ENCODE measurements at places on chromosomes 16 and 17. TPM values are rescaled to one million over a fixed set of nuclear protein-coding genes. Genes with fewer than 3 reads are reported as not detected.
A peak's percentile ranks its signal among the peaks of the same experiment; 100 is the strongest.

DNAH17 gene
- total RNA-seq, result not detected

P2RX5 gene
- total RNA-seq, result 1.7 TPM

DNA sequence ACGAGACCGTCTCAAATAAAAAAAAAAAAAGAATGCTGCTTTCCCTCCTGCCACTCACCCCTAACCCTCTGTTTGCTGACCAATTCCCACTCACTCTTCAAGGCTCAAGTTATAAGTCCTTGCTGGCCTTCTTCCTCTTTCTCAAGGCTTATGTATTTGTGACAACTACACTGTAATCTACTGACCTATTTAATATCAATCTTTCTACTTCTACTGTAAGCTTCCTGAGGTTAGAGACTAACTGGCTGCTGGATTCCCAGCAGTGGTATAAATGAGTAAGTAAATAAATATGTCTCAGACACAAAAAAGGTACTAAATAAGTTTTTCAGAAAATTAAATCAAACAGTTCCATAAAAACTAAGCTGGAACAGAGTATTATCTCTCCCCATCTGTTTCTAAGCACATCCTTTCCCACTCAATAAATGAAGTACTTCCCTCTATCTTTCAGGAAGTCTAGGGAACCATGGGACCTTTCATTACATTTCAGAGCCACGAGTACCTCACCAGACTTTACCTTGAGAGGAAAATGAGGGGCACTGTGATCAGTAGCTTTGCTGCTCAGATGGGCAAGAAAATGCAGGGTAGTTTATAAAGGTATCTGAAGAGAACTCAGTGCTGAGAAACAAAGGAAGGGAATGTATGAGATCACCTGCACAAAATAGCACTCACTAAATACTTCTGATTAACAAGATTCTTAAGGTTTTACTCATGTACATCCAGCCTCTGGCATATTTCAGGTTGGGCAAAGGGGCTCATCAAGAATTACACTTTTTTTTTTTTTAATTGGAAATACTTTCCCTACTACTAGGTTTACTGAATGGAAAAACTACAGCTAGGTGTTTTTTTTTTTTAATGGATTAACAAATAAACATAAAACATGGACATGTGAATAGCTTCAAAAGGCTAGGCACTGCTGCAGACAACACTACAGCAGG is 10.8 kb downstream of the SSH2 start:
- peak; percentile 58 for DNase-seq

DNA sequence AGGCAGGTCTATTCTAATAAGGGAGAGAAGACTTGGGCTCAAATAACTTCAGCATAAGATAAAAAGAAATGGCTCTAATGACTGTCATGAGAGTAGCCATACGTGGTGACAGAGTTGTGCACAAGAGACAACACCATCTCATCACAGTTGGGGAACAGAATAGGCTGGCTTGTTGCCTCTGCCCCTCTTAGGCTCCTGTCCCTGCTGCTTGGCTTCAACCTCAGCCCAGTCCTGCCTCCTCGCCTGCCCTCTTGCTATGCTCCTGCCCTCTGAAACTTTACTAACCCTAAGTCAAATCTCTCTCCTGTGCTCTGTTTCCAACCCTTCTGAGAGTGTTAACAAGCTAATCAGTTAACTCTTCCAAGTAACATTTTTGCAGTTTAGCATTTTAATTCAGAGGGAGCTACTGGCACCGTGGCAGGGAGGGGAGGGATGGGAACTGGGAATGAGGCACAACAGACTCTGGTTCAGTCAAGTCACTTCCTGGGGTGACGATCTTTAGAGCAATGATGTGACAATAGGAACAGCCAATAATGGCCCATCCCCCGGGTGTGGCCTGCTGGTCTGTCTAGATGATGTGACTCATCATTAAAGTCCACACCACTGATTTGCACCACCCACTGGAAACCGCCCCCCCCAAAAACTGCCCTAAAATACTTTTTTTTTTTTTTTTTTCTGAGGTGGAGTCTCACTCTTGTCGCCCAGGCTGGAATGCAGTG is 35.5 kb downstream of the DNAH17 start:
- no peak for DNase-seq

DNA sequence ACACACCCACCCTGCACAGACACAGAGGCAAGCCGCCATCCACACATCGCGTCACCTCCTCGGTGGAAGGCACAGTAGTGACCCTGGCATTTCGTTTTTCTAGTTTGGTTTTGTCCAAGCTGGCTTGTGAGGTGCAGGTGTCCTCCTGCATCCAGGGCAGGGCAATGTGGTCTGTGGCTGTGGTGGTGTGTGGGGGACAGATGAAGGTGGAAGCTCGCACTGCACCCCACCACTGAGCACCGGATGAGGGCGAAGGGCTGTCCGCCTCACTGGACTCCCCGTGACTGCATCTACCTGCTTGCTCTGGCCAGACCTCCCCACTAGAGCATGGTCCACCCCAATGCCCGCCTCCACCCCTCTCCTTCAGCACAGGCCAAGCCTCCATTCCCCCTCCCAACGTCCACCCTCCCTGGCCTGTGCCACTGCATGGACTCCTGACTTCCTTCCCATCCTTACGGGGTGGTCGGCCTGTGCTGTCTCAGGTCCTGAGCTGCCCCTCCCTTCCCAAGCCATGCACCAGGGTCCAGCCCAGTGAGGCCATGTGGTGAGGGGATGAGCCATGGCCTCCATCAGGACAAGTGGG is 78.8 kb upstream of the CBX4 start:
- no peak for DNase-seq

GRCh38 chr17:6147042-6147441 is 76.9 kb downstream of the WSCD1 start:
- DNase-seq, result no peak

Measured in IMR-90 (cell line).